ENCODE measurements at places on chromosomes 11 and 22.

GRCh38 chr22:49470741-49471503 lies 356.8 kb downstream of the BRD1 start:
- no peak for DNase-seq

DNA sequence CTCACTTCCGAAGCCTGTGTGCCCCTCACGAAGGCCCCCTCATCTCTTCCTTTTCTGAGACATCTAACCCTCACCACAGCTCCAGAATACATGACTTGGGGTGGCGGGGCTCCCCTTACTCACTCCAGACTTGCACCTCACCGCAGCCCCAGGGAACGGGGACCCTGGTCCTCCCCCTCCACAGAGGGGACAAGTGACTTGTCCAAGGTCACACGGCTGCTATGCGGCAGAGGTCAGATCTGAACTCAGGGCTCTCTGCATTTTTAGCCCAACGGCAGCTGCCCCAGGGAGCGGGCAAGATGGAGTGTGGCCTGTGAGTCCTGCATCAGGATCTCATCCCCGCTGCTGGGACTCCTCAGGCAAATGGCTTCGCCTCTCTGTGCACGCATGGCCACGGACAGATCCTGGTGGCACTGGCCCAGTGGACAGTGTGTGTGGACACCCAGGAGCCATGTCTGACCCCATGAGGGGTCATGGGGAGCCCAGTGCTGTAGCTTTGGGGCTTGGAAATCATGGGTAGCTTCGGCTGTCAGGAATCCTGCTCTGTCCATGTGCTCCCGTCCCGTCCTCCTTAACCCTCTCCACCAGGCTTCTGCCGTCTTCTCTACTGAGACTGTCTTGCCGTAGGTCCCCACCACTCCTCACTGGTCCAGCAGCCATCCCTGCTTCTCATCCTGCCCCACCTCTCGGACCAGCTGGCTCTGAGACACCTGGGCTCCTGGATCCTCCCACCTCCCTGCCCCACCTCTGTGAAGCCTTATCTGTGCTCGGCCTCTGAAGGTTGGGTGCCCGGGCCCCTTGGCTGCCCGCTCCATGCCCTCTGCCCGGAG lies 48.0 kb upstream of the CARS1 start:
- DNase-seq = no peak

DNA sequence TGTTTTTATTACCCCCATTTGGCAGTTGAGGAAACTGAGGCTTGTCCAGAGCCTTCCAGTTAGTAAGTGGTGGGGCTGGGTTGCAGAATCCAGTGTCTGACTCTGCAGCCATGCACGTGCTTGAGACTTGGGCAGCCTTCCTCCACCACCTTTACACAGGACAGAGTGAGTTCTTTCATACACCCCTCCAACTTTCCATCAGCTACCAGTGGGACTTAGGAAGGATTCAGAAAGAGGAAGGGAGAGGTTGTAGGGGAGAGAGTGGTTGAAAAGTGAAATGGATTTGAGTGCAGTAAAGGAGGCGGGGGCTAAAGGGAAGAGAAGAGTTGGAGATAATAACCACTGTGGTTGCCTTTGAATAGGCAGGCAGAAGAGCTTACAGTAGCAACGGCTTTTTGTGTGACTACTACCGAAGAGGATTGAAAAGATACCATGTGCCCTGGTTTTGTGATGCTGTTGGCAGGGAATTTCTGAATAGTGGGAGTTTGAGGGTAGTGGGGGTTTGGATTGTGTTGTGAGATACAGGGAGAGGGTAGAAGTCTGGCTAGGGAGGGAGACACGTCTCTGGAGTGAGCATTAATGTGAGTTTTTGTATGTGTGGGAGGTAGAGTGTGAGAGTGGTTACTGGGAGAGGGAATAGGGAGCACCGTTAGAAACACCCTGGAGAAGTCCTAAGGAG lies 1.7 kb downstream of the UVRAG start:
- DNase-seq = no peak

- no peak for DNase-seq
Observed at GRCh38 chr11:11971906-11972547, 36.4 kb downstream of the DKK3 start.

DNA sequence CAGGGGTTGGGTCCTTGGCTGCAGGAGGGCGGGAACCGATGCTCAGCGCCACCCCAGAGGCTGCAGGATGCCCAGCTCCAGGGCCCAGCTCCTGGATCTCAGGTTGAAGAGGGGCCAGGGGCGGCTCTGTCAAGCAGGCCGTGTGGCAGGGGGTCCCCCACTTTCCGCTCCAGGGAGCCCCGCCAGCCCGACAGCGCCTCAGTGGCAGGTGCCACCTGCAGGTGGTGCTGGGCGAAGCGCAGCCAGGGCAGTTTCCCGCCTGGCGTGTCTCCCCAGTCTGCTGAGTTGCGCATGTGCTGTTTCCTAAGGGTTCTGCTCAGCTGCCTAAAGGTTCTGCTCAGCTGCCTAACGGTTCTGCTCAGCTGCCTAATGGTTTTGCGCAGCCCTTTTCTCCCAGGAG lies 442.1 kb downstream of the POTEH start:
- no peak for DNase-seq

- DNase-seq = no peak
Observed at GRCh38 chr11:89490981-89491690, at the start of gene NOX4. TSS of gene NOX4 (minus strand) at chr11:89491375. CDS start at chr11:89491246, 129 bp downstream.

- no peak for DNase-seq
Observed at GRCh38 chr11:125431009-125431408, 65.1 kb downstream of the FEZ1 start.

DNA sequence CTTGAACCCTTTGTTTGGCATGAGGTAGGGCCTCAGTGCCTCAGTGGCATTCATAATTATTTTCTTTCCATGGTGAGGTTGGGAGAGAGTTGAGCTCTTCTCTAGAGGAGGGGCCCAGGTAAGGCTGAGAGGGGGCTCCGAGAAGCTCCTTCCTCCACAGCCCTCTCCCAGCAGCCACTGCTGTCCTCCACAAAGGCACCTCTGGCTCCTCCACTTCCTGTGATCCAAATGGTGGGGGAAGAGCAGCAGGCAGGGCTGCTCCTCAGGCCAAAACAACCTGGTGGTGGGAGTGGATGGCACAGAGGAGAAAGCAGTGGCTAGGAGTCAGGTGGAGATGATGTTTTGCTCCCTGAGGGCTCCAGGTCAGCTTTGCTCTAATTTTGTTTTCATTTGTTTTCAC lies 13.3 kb downstream of the ROBO4 start:
- DNase-seq = no peak

DNA sequence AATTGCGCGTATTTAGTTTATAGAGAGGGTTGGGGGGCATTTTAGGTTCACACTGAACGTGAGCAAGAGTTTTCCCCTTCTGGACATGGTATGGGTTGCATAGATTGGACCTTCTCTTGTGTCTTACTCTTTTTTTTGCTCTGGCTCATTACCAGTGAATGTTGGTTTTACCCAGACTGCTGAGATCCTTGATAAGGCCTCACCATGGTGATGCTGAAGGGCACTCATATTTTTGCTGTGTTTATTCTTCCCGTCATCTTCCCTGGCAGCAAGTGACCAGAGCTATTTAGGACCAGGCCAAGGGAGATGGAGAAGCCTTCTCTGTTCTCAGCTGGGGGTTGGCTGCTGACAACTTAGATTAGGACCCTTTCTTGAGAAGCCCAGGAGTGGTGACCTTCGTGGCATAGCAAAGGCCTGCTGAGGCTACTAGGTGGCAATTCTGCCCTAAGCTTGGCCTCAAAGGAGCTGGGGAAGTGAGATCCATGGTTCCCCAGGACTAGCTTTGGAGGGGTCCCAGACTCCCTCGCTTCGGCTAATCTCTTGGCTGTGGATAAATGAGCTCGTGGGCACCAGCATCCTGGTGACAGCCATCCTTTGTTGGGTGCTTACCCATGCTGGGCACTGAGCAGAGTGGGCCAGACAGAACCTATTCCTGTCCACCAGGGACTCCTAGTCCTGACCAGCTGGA lies 47.3 kb downstream of the GRIK4 start:
- no peak for DNase-seq

DNA sequence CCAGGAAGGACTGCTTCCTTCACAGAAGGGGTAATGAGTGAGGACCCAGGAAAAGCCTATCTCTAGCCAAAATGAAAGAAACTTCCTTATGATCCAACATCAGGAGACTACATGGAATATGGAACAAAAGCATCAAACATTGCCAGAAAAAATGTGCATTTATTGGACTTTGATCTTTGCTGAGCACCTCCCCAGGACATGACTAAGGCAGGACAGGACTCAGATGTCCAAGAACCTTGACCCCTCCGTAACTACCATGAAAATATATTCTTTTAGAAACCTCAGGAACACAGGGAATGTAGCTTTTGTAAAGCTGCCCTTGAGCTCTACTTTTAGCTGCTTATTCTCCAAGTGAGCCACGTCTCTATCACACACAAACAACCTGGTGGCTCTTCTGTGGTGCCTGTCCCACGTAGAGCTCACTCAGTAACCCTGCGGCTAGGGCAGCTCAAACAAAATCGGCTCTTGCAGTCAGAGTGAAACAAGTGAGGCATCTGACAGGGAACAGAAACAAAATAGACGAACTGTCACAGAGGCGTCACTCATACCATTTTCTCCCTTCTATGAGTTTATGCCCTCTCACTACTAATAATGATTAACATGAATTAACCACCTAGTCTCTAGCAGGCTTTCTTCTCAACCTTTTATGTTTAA lies 471.5 kb upstream of the API5 start:
- no peak for DNase-seq

GRCh38 chr11:14308114-14308896 lies 50.7 kb downstream of the RRAS2 start:
- peak; percentile 23 for DNase-seq

DNA sequence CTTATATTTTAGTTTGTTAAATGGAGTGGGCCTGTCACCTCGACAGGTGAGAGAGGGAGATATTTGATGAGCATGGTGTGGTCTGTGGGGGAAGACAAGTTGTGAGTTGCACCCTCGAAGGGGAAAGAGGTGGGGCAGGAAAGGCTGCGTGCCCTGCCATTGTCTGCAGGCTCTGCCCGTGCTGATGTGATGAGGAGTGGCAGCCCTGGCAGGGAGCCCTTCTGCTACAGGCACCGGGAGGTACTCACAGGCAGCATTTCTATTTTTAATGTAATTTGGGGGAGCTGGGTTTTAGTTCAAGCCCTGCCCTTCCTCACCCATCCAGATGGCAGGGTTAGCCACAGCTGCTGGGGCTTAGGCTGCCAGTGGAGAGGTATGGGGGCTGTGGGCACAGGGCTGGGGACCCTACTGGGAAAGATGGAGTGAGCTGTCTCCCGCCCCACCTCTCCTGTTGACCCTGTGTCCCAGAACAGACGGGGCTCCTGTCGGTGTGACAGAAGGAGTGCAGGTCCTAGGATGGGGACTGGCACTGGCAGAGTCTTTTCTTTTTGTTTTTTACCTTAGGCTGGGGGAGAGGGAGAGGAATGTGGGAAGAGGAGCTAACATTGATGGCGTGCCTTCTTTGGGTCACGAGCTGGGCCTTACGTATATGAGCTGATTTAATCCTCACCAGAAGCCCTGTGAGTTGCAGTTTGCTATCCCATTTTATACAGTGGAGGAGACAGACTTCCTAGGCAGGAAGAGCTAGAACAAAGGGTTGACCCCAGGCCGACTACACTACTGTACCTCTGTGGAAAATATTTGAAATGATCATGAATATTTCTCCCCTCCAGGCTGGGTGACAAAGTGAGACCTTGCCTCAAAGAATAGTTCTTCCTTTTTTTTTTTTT lies 51.6 kb downstream of the CEP164 start:
- no peak for DNase-seq

DNA sequence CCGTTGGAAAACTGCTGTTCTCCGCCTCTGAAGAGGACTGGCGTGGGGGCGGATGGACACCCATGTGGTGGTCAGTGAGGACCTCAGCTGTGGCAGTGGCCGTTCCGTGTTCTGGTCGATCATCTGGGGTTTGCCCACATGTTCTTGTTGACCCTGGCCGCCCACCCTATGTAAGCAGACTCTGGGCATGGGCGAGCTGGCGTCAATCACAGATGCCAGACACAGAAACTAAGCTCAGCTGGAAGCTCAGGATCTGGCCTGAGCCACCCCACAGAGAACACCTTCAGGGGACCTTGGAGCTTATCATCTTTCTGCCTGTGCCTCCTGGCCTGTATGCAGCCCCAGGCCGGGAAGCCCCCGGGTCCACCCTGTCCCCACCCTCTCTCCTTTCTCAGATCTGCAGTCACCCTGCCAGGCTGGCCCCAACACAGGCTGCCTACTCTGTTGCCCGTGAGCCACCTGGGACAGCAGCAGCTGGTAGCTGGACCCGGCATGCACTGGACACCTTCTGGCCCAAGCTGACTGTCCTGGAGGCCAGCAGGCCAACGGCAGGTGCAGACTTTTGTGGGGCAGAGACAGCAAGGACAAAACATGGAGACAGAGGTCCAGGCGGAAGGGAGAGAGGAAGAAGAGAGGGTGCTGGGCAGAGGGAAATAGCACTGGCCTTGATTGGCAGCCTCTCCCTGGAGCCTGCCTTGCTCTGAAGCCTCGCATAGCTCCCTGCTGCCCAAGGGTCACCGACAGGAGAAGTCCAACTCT lies 91.5 kb downstream of the PHF21B start:
- no peak for DNase-seq

DNA sequence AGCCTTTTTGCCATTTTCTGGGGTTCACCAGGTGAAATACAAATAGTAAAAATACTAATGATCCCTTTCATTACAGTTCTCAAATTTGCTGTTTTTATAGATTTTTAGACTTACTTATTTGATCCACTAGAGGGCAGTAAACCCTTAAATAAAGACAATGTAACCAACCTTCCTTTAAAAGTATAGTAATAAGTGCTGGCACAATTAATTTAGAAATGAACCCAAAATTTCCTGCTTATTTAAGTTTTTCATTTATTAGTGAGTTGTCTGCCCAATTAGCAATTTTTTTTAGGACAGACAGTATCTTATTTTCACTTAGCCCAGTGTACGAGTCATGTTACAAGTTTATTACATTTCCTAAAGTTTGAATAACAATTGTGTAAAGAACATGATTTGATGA lies 4.7 kb downstream of the DDIAS start:
- peak; percentile 51 for DNase-seq

DNA sequence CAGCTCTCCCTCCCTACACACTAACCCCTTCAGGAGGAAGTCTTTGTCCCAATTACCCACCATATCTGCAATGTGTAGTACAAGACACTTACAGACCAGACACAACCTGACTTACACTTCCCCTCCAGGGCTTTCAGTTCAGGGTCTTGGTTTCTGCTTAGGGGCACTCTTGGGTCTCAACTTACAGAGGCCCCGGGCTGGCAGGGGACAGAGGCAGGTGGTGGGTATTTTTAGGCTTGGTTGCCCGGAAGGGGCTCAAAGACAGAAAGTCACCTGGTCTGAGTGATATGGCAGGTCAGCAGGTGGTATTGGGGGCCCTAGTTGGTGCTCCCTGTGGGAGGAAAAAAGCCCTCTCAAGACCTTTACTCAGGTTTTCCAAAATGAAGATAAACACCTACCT lies 3.4 kb upstream of the TMEM184B start:
- DNase-seq = no peak

DNA sequence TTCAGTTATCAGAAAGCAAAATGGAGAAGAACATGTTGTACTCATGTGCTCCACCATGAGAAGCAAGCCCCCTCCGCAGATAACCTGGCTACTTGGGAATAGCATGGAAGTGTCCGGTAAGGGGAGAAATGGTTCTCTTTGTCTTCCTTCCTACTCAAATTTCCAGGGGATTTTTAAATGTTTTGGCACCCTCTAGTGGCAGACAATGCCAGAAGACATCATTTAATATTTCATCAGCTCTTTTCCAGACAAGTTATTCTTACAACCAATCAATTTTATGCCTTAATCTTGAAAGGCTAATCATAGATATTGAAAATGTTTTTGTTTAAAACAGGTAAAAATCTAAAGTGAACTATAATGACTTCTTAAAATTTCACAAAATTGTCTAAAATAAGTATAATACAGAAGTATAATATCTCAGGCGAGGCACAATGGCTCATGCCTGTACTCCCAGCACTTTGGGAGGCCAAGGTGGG lies 15.7 kb downstream of the CRTAM start:
- DNase-seq = peak; percentile 34

Measured in NCI-H1436 (cell line).